ENCODE measurements at places on chromosomes 1 and 21.

GRCh38 chr1:163174524-163175437 lies 27.9 kb downstream of the RGS5 start:
- DNase-seq: peak; percentile 58

DNA sequence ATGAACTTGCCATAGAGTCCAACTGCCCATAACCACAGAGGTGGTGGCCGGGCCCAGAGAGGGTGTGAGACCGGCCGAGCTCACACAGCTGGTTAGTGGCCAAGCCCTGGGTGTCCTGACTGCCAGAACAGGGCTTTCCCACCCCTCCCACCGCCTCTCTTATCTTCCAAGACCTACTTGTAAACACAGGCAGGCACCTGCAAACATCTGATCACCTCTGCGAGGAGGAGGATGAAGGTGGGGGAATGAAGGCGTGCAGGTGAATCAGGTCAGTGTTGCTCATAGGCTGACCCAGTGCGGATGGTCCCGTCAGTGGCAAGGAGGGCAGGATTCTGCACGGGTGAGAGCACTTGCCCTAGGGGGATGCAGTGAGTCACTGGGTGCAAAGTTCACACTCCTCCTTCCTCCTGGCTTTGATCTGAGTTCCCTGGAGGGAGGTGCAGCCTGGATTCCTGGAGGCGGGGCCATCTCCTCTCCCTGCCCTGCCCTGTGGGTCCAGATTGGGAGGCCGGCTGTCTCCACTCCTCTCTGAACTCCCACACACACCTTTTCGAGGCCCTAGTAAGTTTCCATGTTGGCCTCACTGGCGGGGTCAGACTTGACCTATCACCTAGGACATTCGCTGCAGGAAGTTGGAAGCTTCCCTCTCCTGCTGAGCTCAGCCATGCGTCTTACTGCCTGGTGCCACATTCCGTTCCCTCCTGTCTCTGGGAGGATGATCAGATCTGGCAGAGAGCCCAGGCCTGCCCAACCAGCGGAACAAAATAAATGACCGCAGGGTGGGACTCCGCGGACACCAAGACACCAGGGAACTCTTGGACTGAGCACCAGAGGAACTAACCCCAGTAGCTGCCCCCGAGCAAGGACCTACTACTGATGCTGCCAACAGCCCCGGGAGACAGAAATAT lies 7.3 kb downstream of the UQCRHL start:
- DNase-seq: peak; percentile 83

DNA sequence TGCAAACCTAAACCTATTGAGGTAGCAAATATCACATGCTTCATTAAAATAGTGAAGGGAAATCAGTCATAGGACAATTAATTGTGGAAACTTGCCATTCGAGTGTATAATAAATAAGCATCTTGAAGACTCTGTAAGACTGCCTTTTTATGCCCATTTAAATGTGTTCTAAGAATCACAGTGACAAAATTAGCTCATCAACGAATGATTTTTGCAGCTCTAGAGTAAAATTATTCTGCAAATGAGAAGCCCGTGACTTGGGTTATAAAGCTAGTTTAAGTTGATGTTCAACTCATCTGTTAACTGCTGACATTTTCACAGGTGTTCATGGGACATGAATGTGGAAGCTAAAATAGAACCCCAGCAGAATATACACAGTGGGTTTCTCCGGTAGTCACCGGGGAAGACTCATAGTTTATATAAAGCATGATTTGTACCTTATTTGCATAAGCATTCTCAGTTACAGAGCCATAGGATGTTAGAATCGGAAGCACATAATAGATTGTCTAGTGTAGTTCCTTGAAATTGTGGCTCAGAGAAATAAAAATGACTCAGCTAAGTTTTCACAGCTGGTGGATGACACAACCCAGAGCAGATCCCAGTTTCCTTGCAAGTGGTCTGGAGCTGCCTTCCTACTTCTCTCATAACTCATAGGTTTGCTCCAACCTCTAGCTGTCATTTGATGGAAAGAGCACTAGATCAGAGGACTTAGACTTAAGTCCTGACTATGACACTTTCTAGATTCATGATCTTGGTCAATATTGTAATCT lies 107.3 kb downstream of the UCHL5 start:
- no peak for DNase-seq

GRCh38 chr1:6783936-6784559 lies 1.2 kb upstream of the CAMTA1 start:
- no peak for DNase-seq

- DNase-seq: no peak
Measured at GRCh38 chr1:118947003-118947765, 41.0 kb downstream of the TBX15 start.

DNA sequence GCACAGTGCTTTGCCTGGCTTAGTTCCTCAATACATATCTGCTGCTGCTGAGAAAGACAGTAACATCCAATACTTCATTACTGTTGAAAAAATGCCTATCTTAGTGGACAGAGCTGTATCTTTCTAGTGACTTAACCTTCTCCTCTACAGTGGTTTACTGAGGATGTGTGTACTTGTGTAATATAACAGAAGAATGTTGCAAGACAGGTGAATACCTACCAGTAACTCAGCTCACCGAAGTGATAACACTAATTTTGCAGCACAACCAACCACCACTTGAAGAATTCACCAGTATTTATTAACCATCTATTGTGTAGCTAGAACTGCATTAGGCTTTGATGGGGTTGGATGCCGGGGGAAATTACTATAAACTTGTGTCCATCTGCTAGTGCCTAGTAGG lies 16.6 kb upstream of the TNN start:
- DNase-seq: no peak

GRCh38 chr21:29190923-29191331 lies 60.5 kb downstream of the MAP3K7CL start:
- no peak for DNase-seq

GRCh38 chr1:221638595-221638994 lies 103.3 kb downstream of the DUSP10 start:
- no peak for DNase-seq

DNA sequence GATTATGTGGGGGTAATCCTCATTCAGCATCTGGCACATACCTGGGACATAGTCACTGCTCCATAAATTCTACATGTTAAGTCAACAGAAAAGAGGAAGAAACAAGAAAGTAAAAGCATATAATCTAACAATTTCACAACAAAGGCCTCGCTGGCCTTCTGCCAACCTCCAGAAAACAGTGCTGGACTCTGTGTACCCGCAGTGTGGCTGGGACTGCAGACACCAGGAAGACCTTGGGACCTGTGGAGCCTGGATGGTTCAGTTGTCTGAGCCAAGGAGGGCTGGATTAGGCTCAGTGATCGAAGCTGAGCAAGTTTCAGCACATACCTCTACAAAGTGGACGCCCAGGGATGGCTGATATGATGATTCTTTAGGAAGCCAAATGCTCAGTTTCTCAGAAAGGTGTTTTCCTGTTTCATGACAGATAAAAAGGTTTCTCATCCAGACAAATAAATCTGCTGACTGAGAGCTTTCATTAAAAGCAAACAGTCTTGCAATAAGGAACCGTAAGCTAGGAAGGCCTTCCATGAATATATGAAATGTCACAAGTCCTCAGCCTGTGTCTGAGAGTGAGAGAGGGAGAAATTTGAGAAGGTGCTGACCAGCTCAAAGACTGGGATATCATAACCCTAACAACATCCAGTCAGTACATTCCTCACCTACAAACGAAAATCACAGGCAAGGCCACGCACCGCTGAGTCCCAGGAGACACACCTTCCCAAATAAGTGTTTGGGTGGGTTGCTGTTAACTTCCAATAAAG lies 48.4 kb downstream of the CAPZB start:
- DNase-seq: no peak

DNA sequence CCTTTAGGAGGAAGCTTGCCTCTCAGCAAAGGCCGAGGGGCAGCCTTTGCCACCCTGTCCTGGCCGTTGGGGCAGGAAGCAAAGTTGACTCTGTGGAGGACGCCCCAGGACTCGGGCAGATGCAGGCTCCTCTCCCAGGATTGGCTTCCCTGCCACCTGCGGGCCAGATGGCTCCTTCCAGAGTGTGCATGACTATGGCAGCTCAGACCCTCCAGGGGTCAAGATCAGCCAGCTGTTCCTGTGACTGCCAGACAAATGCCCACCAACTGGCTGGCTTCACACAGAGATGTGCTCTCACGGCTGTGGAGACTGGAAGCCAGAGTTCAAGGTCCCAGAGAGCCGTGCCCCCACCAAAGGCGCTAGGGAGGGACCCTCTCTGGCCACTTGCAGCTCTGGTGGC lies 87.0 kb upstream of the VAMP3 start:
- DNase-seq: no peak

DNA sequence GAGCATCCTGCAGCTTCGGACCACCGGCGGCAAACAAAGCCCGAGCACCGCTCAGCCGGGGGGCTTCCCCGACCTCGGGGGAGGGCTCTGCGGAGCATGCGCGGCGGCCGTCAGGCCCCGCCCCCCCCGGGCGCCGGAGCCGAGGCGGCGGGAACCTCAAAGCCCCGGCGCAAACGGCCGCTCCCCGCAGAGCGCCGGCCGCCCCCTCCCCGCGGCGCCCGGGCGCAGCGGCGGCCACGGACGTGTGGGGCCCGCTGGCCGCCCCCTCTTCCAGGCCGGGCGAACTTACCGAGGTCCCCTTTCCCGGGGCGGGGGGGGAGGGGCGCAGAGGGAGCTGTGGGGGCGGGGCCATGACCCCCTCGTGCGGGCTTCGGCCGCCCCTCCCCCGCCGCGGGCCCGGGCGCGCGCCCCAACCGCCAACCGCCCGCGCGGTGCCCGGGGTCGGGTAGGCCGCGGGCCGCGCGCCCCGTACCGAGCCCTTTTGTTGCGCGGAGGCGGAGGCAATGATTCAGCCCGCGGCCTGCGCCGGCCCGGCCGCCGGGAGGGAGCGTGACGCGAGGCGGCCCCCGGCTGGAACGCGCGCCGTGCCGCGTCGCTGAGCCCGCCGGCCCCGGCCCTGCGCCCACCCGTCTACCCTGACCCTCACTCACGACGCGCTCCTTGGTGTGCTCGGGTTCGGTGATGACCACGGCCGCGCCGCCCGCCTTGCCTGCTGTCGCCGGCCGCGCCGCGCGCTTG lies 1.7 kb downstream of the RCC2 start:
- peak; percentile 86 for DNase-seq

- DNase-seq: no peak
Measured at GRCh38 chr1:70288166-70288565, 66.4 kb downstream of the ANKRD13C start.

GRCh38 chr1:87204921-87205320 lies 123.8 kb upstream of the LMO4 start:
- no peak for DNase-seq

- no peak for DNase-seq
Measured at GRCh38 chr1:38699330-38700076, 160.1 kb downstream of the RRAGC start.

DNA sequence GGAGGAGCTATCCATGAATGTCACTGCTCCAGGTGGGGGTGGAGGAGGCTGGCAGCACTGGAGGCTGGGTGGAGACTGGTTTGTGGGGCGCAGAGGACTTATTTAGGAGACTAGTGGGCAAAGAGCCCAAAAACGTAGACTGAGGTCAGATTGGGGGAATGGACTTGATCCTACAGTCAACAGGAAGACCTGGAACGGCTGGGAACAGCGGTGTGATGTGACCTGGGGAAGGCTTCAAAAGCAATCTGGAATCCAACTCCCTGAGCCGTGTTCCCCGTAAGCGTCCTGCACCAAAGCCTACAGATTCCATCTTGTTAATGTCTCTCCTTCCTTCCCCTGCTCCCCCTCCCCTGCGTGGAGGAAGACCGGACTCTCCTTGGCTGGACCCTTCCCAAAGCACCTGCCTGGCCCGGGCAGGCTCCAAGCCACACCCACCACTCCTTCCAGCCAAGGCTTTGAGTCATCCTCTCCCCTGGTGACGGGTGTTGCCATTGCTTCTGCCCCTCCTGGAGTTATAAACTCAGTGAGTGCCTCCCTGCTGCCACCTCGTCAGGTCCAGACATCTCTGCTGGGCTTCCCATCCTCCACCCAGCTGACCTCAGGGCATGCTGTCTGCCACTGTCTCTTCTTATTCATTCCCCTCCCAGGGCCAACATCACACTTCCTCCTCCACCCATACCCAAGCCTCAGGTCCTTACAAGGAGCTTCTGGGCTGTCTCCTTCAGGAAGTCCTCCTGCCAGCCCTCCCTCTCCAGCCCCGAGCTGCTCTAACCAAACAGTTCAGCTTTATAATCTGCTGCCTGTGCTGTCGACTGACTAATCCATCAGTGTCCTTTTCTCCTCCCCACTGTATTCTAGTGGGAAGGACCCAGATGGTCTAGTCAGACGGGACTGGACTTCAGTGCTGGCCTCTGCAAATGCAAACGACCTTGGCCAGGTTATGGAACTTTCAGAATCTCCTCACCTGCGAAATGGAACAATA lies 1.6 kb upstream of the CLSTN1 start:
- DNase-seq: peak; percentile 92

DNA sequence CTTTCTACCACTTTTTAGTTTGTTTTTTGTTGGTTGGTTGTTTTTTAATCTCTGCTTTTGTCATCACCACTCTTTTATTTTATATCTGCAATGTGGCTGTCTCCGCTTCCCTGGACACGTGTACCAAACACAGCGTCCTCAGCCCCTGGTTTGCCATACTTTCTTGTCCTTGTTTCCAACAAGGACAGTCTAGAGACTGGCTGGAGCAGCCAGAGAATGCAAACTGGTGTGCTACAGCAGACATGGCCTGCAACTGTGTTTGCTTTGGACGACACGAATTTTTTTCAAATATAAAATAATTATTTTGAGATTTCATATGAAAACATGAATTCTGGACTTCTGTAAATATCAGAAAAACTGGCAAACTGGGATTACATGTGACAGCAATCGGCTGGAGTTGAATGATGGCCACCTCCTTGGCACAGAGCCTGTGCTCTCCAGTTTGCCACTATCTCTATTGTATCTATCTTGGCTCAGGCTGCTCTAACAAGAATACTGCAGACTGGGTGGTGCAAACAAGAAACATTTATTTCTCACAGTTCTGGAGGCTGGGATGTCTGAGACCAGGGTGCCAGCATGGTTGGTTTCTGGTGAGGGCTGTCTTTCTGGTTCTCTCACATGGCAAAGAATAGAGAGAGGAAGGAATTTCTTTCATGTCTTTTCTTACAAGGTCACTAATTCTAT lies 34.6 kb upstream of the POU2F1 start:
- no peak for DNase-seq

- DNase-seq: no peak
Measured at GRCh38 chr1:78437941-78438340, 52.8 kb upstream of the PTGFR start.

DNA sequence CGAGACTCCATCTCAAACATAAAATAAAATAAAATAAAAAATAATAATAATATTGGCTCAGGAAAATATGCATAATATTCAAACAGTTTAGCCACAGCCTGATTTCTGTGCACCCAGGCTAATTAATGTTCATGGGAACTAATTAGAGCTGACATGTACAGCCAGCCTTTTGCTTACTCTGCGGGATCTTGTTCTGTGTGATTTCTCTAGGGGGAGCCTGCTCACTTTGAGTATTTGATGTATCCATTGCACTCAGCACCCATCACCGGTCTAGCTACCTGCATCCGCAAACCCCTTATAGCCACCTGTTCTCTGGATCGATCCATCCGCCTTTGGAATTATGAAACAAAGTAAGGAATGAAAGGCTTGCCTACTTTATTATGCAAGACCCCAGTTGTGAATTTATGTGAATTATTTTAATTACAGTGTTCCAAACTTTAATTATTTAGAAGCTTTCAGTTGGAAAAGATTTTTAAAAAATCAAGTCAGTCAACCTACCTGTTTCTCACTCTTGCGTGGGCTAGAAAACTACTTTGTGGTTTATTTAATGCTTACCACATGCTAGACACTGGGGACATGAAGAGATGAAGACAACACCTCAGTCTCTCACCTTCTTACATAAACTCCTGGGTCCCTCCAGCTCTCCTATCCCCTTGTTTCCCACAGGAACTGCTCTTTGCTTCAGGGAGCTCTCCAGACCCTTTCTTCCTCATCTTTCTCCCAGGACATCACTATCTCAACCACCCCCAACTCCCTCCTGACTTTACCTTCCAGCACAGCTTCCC lies 25.4 kb downstream of the CFAP57 start:
- DNase-seq: no peak

GRCh38 chr1:18145851-18146618 lies 38.4 kb downstream of the IGSF21 start:
- peak; percentile 48 for DNase-seq
